ENCODE measurements at places on chromosomes 4 and X. TPM values are rescaled to one million over a fixed set of nuclear protein-coding genes. Genes with fewer than 3 reads are reported as not detected.

The GAGE1 gene
- not detected for total RNA-seq

The COL4A5 gene
- total RNA-seq = not detected

The UBE2K gene
- 88.0 TPM for total RNA-seq

The HNRNPD gene
- total RNA-seq = 601 TPM

The ACSL4 gene
- 35.4 TPM for total RNA-seq

The FGF2 gene
- total RNA-seq = 0.85 TPM

The AFM gene
- total RNA-seq = not detected

The KLF8 gene
- not detected for total RNA-seq

The WAS gene
- total RNA-seq = 89.7 TPM

The NBDY gene
- 32.9 TPM for total RNA-seq

The AKAP4 gene
- total RNA-seq = not detected

The MAGEA4 gene
- not detected for total RNA-seq

Measured in OCI-LY7 (cell line).